ENCODE measurements at places on chromosomes 4 and X.

DNA sequence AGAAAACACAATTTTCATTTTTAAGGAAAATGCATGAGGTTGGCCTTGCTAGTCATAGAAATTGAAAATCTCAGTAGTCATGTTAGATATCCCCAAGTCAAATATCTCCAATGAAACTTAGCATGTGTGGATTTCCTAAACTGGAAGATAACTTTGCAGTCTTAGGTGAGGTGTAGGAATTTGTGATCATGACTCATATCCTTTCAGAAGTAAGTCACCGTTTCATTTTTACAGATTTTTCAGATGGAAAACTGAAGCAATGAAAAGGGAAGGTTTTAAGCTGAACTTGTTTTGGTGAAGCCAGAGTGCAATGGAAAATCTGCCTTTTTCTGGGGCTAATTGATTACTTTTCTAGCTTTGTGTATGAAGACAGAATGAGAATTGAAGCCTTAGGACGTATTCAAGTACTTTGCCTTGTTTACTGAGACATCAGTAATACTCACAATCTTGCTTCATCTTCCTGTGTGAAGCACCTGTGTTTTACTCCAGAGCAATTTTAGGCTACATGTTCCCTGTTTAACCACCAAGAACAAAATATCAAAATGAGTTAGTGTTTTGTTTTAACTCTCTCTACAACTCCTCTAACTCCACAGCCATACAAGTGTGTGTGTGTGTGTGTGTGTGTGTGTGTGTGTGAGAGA is 1662.8 kb upstream of the ADGRL3 start:
- H3K4me1 ChIP-seq, result no peaks in the 10 kb centered on the region
- DNase-seq, result no peak
- no peaks in the 10 kb centered on the region for H3K36me3 ChIP-seq

DNA sequence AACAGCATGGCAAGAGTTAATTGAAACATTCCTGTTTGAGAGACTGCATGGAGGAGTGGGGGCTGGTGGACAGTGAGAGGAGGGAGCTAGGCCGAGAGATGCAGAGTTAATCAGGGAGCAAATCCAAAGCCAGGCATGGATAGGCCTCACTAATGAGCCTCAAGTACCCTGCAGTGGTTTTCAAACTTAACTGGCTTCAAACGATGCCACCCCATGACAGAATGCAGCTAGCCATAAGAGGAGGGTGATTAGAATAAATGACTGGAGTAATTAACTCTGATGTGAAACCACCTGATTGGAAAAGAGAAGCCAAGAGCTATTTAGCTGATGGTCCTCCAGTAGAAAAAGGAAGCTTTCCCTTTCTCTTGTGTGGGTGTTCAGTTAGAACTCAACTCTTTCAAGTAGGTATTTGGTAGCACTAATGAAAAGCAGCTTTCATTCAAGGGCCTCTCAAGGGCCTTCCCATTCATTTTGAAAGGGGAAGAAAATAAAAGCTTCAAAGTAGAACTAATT is 215.4 kb upstream of the MAB21L2 start:
- no peak overlapping the region for H3K4me3 ChIP-seq
- no peaks in the 10 kb centered on the region for H3K4me1 ChIP-seq
- H3K36me3 ChIP-seq, result no peaks in the 10 kb centered on the region
- no peak overlapping the region for H3K27ac ChIP-seq

GRCh38 chr4:105149771-105150170 is 3.1 kb downstream of the TET2 start:
- no peaks in the 10 kb centered on the region for H3K27me3 ChIP-seq
- no peak for DNase-seq
- peaks cover 17% of the 10 kb centered on the region for H3K36me3 ChIP-seq
- peaks cover 34% of the 10 kb centered on the region for H3K4me1 ChIP-seq

- peaks cover 76% of the 10 kb centered on the region for H3K27me3 ChIP-seq
- DNase-seq, result no peak
- H3K27ac ChIP-seq, result no peak overlapping the region
- peak overlapping the region; percentile 66 for H3K4me3 ChIP-seq
- H3K36me3 ChIP-seq, result no peaks in the 10 kb centered on the region
These were observed 1.2 kb downstream of the CXCL2 start for GRCh38 chr4:74097631-74098426.

DNA sequence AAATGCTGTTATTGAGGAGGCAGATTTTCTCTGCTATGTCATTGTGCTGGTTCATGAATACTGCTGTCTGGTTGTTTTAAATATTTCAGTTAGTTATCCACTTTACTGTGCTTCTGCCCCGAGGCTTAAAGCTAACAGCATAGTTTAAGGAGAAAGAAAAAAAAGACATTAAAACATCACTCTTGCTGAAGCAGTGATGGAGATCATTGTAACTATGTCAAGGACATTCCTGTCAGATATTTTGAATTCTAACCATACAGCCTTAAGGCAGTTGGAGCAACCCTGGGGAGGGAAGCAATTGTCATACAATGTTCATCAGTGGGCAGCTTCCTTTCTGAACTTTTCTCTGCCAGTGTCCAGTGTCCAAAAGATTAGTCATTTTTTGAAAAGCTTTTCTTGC is 199.0 kb upstream of the DDX53 start:
- H3K27ac ChIP-seq, result no peak overlapping the region
- no peak overlapping the region for H3K4me3 ChIP-seq
- H3K4me1 ChIP-seq, result no peaks in the 10 kb centered on the region
- DNase-seq, result no peak
- H3K27me3 ChIP-seq, result no peaks in the 10 kb centered on the region

GRCh38 chrX:9668537-9668936 is 97.1 kb downstream of the GPR143 start:
- no peaks in the 10 kb centered on the region for H3K27me3 ChIP-seq
- peaks cover 3% of the 10 kb centered on the region for H3K36me3 ChIP-seq
- H3K4me1 ChIP-seq, result no peaks in the 10 kb centered on the region
- no peak overlapping the region for H3K4me3 ChIP-seq

GRCh38 chr4:139599076-139599475 is 43.1 kb upstream of the SETD7 start:
- no peak overlapping the region for H3K4me3 ChIP-seq
- no peaks in the 10 kb centered on the region for H3K36me3 ChIP-seq
- H3K4me1 ChIP-seq, result no peaks in the 10 kb centered on the region
- H3K27me3 ChIP-seq, result peaks cover 26% of the 10 kb centered on the region
- DNase-seq, result no peak

DNA sequence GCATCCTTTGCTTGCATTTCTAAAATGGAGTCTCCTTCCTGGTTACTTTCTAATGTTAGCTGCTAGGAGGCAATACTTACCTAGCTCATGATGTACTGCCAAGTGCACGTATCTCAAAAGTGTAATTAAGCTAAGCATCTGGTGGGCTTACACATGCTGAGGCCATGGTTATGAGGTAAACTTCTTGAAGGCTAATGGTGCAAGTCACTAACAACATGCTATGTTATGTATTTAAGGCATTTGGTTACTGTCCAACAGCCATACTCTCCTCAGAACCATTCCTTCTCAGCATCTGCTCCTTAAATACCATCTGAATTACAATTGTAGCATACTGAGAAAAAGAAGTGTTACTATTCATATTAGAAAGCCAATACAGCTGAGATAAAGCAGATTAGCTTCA is 318.6 kb upstream of the BMP3 start:
- H3K27me3 ChIP-seq, result no peaks in the 10 kb centered on the region
- no peaks in the 10 kb centered on the region for H3K4me1 ChIP-seq
- no peak for DNase-seq
- H3K36me3 ChIP-seq, result no peaks in the 10 kb centered on the region
- no peak overlapping the region for H3K27ac ChIP-seq
